ENCODE measurements at places on chromosomes 4 and X.

DNA sequence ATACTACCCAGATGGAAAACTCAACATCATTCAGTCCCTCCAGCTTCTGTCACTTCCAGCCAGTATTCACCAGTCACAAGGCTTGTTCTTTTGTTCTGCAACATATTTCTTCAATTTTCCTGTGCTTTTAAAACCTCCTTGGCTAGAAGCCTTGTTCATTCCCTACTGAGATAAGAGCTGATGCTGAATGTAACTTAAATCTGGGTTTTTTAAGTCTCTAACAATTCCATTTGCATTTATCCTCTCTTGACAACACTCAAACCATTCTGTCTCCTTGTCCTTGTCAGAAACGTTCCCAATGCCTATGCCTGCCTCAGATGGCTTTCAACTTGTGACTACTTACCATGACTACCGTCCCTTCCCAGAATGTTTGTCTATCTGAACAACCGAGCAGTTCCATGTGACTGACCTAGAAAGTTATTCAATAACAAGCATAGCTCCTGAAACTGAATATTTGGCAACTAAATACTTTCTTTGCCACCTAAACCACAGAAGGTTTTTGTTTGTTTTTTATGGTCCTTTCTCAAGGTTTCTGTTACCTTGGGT, 682.9 kb upstream of the GALNTL6 start:
- DNase-seq: no peak

DNA sequence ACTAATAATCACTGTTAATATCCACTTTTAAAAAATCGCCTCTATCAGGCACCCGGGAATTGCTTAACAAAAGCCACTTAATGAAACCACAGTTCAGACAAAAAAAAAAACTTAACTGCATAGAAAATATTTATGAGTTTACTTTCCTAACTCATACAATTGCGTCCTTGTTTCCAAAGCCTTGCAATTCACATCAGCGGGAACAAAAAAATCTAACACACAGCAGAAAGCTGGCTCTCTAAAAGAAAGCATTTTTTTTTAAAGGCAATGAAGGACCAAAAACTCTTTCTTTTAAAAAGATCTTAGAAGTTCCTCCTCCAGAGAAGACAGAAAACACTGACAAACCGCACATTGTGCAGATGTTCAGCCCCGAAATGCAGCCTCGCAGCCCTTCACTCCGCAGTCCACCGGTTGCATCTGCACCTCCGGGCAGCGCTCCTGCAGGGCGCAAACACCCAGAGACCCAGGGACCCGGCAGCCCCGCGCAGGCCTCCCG, 812 bp downstream of the FAT1 start:
- no peak for DNase-seq

DNA sequence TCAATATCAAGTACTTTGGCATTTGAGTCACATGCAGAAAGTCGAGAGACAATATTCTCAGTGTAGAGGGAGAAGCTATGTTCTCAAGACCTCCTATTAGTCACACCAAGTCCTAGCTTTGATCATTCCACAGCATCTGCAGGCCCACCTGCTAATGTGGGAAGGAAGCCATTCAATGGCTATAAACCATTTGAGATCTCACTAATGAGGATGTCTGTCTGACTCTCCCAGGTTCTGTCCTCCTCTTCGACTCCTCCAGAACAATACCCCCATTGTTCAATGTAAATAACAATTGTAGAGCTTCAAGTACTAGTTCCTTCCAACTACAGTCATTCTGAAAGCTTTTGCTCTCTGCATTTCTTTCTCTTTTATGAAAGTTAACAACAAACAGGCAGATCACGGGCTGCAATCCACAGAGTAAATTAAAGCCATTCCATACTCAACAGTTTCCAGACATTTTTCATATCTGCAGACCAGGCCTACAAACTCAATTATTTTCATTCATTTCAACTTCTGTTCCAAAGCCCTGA, 140.2 kb upstream of the EDNRA start:
- DNase-seq: no peak

DNA sequence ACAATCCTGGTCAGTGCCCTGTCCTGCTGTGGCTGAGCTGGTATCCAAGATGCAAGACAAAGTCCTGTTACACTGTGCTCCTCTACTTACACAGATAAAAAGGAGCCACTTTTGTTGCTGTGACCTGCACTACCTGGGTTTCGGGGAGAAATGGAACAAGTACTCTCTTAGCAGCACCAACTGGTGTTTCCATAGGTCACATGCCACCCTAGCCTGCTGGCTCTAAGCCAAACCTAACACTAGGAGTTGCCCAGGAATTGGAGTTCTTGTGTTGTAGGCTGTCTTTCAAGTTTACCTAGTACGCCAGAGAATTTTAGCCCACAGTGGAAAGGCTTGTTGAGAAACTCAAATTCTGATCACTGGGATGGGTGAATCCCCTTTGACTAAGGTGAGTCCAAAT, 727.4 kb downstream of the FAM133A start:
- no peak for DNase-seq

- DNase-seq: no peak
Measured at GRCh38 chrX:110214684-110215083, 103.2 kb downstream of the AMMECR1 start.

- no peak for DNase-seq
Measured at GRCh38 chrX:53984895-53985294, 59.4 kb downstream of the PHF8 start.

DNA sequence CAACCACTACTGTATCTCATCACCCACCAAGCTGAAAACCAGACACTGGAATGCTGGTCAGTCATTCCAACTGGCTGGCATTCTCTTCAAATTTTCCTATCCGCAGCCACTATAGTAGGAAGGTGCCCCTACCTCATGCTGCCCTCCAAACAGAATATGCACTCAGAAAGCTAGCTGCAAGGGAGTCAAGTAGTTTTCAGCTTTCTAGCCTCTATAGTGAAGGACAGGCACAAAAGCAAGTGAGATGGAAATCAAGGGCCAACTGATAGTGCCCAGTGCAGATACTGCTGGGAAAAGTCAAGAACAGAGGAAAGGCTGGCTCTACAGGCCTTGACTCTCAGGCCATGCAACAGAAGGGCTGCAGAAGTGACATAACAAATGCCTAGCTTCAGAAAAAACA, 47.2 kb downstream of the BCOR start:
- no peak for DNase-seq

DNA sequence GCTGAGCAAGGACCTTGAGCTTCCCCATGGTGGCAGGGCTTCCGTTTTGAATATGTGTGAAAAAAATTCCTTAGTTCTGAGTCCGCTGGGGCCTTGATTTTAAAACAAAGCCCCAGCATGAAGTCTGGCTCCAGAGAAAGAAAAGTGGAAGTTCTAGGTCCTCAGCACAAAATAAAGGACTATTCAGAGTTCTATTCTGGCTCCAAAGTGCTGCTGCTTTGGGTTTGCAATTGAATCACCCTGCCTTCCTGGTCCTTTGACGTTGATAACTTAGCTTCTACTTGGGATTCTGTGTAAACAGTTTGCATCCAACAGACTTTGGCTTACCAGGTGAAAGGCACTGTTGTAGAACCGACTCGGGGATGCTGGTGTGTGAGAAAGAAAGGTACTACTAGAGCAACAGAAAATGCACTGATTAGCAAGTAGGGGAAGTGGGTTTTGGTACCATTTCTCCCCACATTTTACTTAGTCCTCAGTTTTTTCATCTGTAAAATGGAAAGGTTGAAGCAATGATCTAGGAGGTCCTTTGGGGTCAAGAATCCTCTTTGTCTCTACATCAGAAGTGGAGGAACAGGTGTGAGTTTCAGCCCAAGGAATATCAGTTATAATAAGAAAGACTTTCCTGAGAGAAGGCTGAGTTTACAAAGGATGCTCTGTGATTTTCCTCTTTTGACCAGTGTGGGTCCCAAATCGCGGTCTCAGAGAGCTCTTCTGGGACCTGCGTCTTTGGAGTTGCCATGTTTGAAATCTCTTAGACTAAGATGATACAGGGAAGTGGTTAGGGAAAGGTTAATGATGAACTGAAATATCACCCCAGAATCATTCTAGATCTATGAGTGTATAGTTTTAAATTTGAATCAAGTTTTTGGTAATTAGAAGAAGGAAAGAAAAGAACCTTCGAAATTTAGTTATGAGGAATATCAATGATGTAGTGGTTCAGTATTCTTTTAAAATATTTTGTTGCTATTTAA, 28.2 kb downstream of the IGFBP7 start:
- DNase-seq: no peak
